ENCODE measurements at places on chromosomes 3 and 15.

DNA sequence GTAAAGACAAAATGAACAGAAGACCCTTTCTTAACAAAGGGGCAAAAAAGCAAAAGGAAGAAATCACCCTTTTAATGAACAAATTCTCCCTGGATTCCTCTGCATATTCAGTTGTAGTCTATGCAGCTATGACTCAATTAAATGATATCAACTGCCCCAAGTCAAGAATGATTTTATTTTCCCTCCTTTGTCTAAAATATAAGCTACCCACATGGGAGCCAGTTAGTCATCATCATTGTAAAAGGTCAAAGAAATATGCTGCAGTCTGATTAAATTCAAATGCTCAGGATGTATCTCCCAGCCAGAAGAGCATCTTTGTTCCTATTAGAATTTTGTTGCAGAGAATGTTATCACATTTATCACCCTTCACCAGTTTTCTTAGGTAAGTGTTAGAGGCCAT lies 84.0 kb downstream of the SST start:
- no peak for DNase-seq

DNA sequence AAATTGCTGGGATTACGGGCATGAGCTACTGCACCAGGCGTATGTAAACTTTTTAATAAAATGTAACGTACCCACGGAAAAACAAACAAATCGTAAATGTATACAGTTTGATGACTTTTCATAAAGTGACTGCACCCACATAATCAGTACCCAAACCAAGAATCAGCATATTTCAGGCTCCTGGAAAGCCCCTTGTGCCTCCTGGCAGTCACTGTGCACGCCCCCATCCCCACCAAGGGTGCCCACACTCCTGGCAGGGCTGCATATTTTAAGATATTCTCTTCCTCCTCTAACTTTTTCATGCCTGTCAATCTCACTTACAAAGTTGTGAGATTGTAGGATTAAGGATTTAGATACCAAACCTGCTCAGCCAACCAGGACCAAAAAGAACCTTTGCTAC lies 305.5 kb downstream of the SHQ1 start:
- DNase-seq: no peak

- no peak for DNase-seq
These were observed 459.1 kb upstream of the MDFIC2 start for GRCh38 chr3:70771426-70772147.

GRCh38 chr3:112638327-112639020 lies 2.5 kb downstream of the CCDC80 start:
- DNase-seq: no peak

DNA sequence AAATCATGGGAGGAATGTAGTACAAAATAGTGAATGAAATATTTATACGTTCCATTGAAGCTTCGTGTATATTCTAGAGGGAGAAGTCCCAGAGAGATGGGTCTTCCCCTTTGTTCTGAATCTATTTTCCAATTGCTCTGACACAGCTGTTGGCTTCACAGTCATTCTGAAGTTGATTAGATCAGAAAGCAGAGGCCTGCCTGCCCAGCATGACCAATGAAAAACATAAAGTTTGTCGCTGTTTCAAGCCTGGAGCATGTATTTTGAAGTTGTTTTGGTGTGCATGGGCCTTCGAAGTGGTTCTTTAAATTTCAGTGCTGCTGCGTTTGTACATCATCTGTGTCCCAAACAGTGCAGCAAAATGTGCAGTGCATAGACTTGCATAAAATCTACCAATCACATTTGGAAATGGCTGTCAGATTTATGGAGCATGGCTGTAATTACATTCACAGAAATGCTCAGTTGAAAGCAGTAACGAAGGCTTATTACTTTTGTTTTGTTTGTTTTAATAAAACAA lies 31.0 kb upstream of the RBMS3 start:
- no peak for DNase-seq

Measured in NCI-H2227 treated with DMSO at 0.1 percent for 48 hours (cell line).